ENCODE measurements at places on chromosomes 2 and 18. TPM values are rescaled to one million over a fixed set of nuclear protein-coding genes. Genes with fewer than 3 reads are reported as not detected.

DNA sequence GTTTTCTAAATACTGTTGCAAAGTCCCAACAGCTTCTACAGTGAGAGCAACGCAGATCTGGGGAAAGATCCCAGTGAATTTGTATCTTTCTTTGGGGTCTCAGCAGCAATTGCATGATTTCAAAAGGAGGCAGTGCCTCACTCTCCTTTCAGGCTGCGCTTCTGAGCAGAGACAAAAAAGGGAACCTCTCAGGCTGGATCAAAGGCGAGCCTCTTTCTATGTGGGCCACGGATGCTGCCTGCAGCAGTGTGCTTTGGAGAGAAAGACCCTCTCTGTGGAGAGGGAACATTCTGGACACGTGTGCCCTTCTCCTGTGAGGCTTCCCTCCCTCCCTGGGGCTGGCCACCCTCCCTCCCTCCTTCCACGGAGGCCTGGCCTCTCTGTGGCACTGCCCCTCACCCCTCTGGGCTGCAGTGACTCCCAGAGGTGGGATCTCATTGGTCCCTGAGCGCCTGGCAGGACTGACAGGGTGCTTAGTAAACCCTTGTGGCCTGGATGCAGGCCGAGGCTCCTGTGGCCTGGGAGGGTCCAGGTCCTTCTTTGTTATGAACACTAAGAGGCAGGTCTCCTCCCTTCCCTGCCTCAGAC, 21.6 kb upstream of the PDIA6 start:
- no peak overlapping the region for H3K4me3 ChIP-seq
- H3K4me1 ChIP-seq: no peaks in the 10 kb centered on the region
- H3K27me3 ChIP-seq: no peaks in the 10 kb centered on the region
- DNase-seq: no peak
- no peaks in the 10 kb centered on the region for H3K36me3 ChIP-seq
- no peak overlapping the region for H3K27ac ChIP-seq

FRZB gene
- total RNA-seq: not detected

DNA sequence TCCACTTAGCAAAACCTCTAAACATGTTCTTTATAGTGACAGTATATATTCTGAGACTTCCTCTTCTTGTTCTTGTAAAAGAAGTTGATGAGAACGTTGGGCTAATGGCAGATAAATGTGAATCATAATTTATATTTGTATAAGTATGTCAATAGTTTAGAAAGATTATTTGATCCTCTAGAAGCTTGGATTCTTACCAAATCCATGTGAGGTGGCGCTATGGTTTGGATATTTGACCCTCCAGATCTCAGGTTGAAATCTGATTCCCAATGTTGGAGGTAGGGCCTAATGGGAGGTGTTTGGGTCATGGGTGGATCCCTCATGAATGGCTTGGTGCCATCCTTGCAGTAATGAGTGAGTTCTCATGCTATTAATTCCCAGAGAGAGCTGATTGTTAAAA, 29.8 kb upstream of the SCN1A start:
- no peak overlapping the region for H3K4me3 ChIP-seq
- DNase-seq: no peak
- no peaks in the 10 kb centered on the region for H3K36me3 ChIP-seq

DNA sequence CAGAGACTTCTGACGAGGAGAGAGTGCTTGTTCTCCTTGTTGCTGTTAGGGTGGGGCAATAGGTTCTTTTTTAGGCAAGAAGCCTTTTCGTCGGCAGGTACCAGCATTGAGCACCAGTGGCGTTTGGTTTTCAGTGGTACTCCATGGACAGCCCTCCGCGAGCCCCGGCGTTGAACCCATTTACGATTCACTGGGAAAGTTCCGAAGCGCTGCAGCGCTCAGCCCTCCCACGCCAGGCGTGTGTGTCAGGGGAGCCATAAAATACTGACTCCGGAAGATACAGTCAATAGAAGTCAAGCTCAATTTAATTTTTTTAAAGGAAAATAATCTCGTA, 494 bp upstream of the ROCK1 start:
- no peaks in the 10 kb centered on the region for H3K4me1 ChIP-seq
- peak overlapping the region; percentile 75 for H3K27ac ChIP-seq
- H3K36me3 ChIP-seq: no peaks in the 10 kb centered on the region
- H3K27me3 ChIP-seq: no peaks in the 10 kb centered on the region

CCDC121 gene
- total RNA-seq: 0.53 TPM

- H3K27me3 ChIP-seq: no peaks in the 10 kb centered on the region
- H3K27ac ChIP-seq: no peak overlapping the region
- H3K36me3 ChIP-seq: no peaks in the 10 kb centered on the region
These were observed 1121.5 kb upstream of the DDX18 start for GRCh38 chr2:116692988-116693387.

RNF103 gene
- 11.0 TPM for total RNA-seq

EFHD1 gene
- total RNA-seq: not detected

DNA sequence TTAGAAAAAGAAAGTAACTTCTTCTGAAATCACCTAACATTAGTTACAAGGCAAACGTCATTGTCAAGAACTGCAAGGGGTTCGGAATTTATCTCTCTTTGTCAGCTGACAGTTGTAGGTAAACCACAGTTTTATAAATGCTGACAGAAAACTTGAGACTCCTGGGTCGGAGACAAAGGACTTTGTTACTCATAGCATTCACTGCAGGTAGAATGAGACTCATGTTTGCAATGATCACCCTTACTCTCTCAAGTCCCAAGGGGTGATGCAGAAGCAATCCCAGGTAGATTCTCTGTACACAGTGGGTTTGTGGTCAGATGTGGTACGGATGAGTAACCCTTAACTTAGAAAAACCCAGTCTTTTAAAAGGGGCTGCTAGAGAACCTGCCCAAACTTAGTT, 757.8 kb downstream of the TRIB2 start:
- no peak overlapping the region for H3K27ac ChIP-seq
- no peak overlapping the region for H3K4me3 ChIP-seq
- no peaks in the 10 kb centered on the region for H3K36me3 ChIP-seq
- DNase-seq: peak; percentile 44
- H3K27me3 ChIP-seq: no peaks in the 10 kb centered on the region
- H3K4me1 ChIP-seq: no peaks in the 10 kb centered on the region

DNA sequence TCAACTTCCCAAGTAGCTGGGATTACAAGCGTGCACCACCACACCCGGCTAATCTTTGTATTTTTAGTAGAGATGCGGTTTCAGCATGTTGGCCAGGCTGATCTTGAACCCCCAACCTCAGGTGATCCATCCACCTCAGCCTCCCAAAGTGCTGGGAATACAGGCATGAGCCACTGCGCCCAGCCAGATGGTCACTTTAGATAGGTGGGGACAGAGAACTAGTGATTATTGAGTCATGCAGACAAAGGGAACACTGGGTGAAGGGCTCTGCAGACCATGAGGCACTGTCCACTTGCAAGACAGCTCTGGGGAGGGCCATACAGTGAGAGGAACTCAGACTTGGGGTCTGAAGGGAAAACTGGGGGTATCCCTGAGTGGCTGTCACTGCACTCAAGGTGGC, 58.4 kb upstream of the POMC start:
- no peaks in the 10 kb centered on the region for H3K27me3 ChIP-seq
- DNase-seq: no peak
- no peak overlapping the region for H3K27ac ChIP-seq
- H3K36me3 ChIP-seq: no peaks in the 10 kb centered on the region

- peaks cover 15% of the 10 kb centered on the region for H3K4me1 ChIP-seq
- no peaks in the 10 kb centered on the region for H3K36me3 ChIP-seq
- DNase-seq: no peak
- peak overlapping the region; percentile 98 for H3K4me3 ChIP-seq
- no peaks in the 10 kb centered on the region for H3K27me3 ChIP-seq
- H3K27ac ChIP-seq: no peak overlapping the region
These were observed 1.2 kb downstream of the PER2 start for GRCh38 chr2:238286987-238287736.

INHBB gene
- total RNA-seq: 0.11 TPM

GRCh38 chr2:30865243-30865642, 58.0 kb upstream of the CAPN13 start:
- no peak overlapping the region for H3K27ac ChIP-seq
- H3K4me1 ChIP-seq: peaks cover 14% of the 10 kb centered on the region
- no peak overlapping the region for H3K4me3 ChIP-seq
- H3K27me3 ChIP-seq: no peaks in the 10 kb centered on the region

LYPD6B gene
- total RNA-seq: 1.9 TPM

GRCh38 chr18:36187193-36187825, at the start of gene MOCOS:
TSS of gene MOCOS (plus strand) at chr18:36187497. CDS start at chr18:36187540, 43 bp downstream.
- peak within 1 kb of the TSS; percentile 90 for H3K4me3 ChIP-seq
- H3K27me3 ChIP-seq: no peaks in the 10 kb centered on the region
- H3K27ac ChIP-seq: no peak within 1 kb of the TSS
- DNase-seq: no peak
- H3K36me3 ChIP-seq: no peaks in the 10 kb centered on the region

DNA sequence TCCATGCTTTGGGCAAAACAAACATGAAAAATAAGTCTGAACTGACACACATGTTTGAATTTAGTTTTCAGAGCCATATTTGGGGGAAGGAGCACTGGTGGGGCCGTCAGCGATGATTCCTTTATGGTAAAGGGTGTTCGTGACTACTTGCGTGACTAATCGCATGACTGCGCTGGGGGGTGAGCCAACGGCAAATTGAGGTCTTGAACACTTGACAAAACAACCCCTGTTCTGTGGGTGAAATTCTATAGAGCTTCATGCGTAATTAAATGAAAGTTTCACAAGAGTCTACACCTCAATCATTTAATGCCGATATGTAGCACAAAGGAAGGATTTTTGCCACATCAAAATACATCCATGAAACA, 127.5 kb upstream of the CYP1B1 start:
- H3K4me1 ChIP-seq: no peaks in the 10 kb centered on the region
- no peaks in the 10 kb centered on the region for H3K36me3 ChIP-seq
- DNase-seq: no peak
